Sigmoid colon (tissue), 7 donors: ENCODE measurements at places on chromosomes 6 and 20. TPM values are rescaled to one million over a fixed set of nuclear protein-coding genes. Genes with fewer than 3 reads are reported as not detected.

- peak within 1 kb of the TSS; percentile 73 for H3K27ac ChIP-seq
- H3K4me1 ChIP-seq, result peaks cover 11% of the 10 kb centered on the region
- no peaks in the 10 kb centered on the region for H3K27me3 ChIP-seq
- H3K4me3 ChIP-seq, result peak within 1 kb of the TSS; percentile 66
- H3K36me3 ChIP-seq, result no peaks in the 10 kb centered on the region
- peak; percentile 86 for DNase-seq
Observed at GRCh38 chr6:5084781-5085647, at the start of gene PPP1R3G. Gene PPP1R3G (plus strand): TSS chr6:5085341. CDS start chr6:5085486, 145 bp downstream.

GRCh38 chr6:31186052-31186734 is 15.7 kb upstream of the POU5F1 start:
- H3K4me3 ChIP-seq, result no peak overlapping the region
- no peaks in the 10 kb centered on the region for H3K27me3 ChIP-seq
- H3K4me1 ChIP-seq, result no peaks in the 10 kb centered on the region
- DNase-seq, result peak; percentile 79
- peak overlapping the region; percentile 72 for H3K27ac ChIP-seq

DNA sequence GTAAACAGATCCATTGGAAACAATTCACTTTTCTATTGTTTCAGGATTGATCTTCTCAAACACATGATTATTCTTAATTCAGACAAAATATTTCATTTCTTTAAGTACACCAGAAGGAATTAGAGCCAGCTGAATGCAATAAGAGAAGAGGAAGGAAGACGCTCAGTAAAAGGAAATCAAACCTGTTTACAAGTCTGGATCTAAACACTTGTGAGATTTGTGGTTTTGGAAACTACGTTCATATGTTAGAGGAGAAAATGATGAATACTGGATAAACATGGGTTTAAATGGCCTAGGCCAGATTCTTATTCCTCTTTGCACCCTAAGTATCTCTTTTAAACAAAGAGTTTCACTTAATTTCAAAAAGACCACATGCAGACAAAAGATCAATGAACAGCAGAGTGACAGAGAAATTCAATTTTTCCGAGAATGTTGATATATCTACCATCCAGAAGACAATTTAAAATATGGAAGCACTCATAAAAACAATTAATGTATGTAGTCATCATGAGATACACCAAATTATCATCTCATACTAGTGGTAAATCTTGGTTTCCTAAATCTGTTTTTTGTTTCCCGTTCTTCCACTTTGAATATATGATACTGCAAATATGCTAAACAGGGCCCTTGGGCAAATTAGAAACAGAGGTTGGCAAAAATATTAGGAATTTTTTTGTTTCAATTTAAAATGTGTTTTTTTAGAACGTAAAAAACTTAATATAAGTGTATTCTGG is 703.5 kb upstream of the CITED2 start:
- no peak overlapping the region for H3K4me3 ChIP-seq
- peak overlapping the region; percentile 37 for H3K27ac ChIP-seq
- no peak for DNase-seq
- no peaks in the 10 kb centered on the region for H3K36me3 ChIP-seq
- no peaks in the 10 kb centered on the region for H3K27me3 ChIP-seq

DNA sequence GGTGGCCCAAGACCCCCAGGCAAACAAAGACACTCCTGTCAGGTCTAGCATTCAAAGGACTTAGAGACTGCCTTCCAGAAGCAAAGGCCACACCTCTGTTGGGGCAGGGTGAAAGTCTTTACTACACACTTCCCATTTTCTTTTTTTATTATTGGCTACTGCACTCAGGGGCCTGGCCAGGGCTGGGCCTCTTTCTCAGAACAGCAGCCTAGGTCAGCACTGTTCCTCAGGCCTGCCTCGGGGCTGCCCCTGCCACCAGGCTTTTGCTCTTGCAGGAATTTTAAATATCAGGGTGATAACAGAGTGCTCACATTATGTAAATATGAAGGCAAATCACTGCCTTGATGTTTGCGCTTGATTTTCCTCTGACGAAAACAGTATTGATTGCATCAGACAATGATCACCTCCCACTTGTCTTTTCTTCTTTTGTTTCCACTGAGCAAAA is 18.5 kb downstream of the GSTA4 start:
- H3K4me1 ChIP-seq, result no peaks in the 10 kb centered on the region
- peaks cover 15% of the 10 kb centered on the region for H3K36me3 ChIP-seq
- H3K27ac ChIP-seq, result no peak overlapping the region
- no peak for DNase-seq

GRCh38 chr20:19890445-19891051 is 126.6 kb upstream of the NAA20 start:
- no peaks in the 10 kb centered on the region for H3K36me3 ChIP-seq
- H3K4me1 ChIP-seq, result peaks cover 48% of the 10 kb centered on the region

DNA sequence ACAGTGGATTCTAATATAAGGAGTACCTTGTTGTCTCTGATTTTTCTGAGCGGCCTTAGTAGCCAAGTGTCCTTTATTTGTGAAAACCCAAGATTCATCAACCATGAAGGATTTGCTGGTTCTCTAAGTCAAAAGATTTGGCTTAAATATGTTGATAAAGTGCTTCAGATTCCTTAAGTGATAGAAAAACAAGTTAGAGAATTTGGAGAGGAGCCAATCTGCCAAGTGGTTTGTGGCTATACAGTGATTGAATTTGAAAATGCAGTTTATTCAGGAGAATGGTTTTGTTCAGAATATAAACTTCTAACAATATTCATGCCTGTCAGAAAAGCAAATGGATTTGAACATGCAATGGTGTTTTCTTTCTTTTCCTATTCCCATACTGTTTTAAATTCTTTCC is 54.8 kb downstream of the CAP2 start:
- no peak overlapping the region for H3K4me3 ChIP-seq
- H3K27ac ChIP-seq, result no peak overlapping the region

GRCh38 chr6:7257521-7258230 is 55.3 kb downstream of the SSR1 start:
- H3K4me1 ChIP-seq, result no peaks in the 10 kb centered on the region
- H3K27me3 ChIP-seq, result no peaks in the 10 kb centered on the region
- H3K27ac ChIP-seq, result no peak overlapping the region
- no peak overlapping the region for H3K4me3 ChIP-seq
- peak; percentile 43 for DNase-seq

DNA sequence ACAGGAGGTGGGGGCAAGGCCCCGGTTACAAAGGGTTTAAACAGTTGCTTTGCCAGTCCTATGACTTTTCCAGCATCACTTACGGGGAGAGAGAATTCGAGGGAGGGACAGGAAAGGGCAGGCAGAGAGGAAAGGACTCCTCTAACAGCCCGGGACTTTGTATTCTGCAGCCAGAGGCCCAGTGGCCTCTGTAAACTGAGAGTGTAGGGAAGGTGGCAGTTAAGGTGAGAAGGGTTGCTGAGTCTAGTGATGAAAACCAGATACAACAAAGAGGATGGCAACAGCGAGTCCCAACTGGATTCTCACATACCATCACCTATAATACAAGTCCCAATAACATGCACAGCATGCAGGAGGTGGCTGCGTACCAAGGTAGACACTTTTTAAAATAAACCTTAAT is 13.5 kb downstream of the PLAGL2 start:
- peaks cover 42% of the 10 kb centered on the region for H3K36me3 ChIP-seq
- DNase-seq, result peak; percentile 10
- no peaks in the 10 kb centered on the region for H3K27me3 ChIP-seq

- H3K4me1 ChIP-seq, result no peaks in the 10 kb centered on the region
- no peaks in the 10 kb centered on the region for H3K36me3 ChIP-seq
- no peak overlapping the region for H3K4me3 ChIP-seq
- no peak for DNase-seq
- no peak overlapping the region for H3K27ac ChIP-seq
Observed at GRCh38 chr6:165766457-165766856, 103.4 kb upstream of the PDE10A start.

DNA sequence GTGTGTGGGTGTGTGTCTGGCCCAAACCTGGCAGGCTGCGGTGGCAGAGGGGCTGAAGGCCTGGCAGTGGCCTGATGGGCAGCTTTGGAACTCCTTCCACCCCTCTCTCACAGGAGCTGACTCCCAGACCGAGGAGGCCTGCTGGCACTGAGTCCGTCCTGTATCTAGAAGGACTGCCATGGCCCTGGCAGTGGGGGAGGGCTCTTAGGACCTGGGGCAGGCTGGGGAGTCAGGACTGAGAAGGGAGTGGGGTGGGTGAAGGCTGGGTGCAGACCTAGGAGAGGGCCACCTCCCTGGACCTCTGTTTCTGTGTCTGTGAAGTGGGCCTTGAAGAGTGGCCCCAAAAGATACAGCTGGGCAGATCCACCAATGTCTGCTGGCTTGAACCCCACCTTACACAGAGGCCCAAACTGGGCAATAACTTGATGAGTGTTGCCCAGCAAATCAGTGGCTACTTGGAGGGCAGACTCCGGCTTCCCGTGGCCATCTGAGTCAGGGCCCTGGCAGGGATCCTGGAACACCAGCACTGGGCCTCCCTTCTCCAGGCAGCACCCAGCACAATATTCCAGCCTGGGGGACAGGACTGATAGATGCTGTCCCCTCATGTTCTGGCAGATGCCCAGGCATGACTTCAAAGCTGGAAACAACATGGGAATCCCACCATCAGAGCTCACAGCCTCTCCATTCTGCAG is 46.7 kb upstream of the BLCAP start:
- H3K4me3 ChIP-seq, result no peak overlapping the region
- no peaks in the 10 kb centered on the region for H3K4me1 ChIP-seq
- H3K36me3 ChIP-seq, result no peaks in the 10 kb centered on the region
- peak; percentile 50 for DNase-seq
- peaks cover 31% of the 10 kb centered on the region for H3K27me3 ChIP-seq

DNA sequence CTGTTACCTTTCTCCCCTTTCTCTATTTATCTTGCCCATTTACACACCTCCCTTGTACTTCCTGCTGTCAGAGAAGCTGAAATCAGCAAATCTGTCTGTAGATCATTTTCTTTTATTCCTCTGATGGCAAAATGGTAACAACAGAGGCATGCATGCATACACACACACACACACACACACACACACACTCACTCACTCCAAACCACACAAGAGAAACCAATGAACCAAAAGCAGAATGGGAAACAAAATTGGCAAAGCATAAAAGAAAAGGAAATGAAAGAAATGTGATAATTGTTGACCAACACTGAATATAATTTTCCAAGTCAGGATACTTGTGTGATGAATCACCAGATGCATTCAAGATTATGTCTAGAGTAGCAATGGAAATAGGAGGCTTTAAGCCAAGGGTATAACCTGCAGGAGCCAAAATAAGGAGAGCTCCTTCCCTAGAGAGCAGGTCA is 172.4 kb downstream of the PLCB4 start:
- H3K4me3 ChIP-seq, result no peak overlapping the region
- H3K27me3 ChIP-seq, result no peaks in the 10 kb centered on the region
- no peaks in the 10 kb centered on the region for H3K36me3 ChIP-seq
- no peak for DNase-seq

- no peak for DNase-seq
- H3K4me3 ChIP-seq, result no peak overlapping the region
- no peaks in the 10 kb centered on the region for H3K27me3 ChIP-seq
- H3K27ac ChIP-seq, result peak overlapping the region; percentile 18
- H3K36me3 ChIP-seq, result no peaks in the 10 kb centered on the region
Observed at GRCh38 chr20:41044409-41045062, 15.9 kb downstream of the TOP1 start.

GRCh38 chr20:3109350-3110302 is 25.1 kb upstream of the AVP start:
- no peak overlapping the region for H3K27ac ChIP-seq
- peaks cover 17% of the 10 kb centered on the region for H3K36me3 ChIP-seq
- DNase-seq, result no peak
- no peaks in the 10 kb centered on the region for H3K4me1 ChIP-seq

DNA sequence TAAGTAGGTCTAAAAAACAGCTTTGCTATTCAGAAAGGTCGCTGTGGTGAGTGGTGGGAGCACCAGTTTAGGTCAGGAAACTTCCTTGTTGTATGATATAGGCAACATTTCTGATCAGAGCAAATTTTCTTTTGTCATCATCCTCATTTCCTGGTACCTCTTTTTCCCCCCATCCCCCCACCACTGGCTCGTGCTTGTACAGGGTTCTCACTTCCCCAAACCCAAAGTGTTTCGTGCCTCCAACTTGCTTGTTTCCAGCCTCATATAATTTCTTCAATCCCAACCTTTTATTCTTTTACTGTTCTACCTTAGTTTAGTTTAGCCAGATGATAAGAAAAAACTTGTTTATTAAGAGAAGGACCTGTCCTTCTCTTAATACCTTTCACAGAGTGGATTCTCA is 209.4 kb upstream of the JAG1 start:
- H3K4me1 ChIP-seq, result no peaks in the 10 kb centered on the region
- H3K27ac ChIP-seq, result no peak overlapping the region
- no peak overlapping the region for H3K4me3 ChIP-seq
- H3K27me3 ChIP-seq, result no peaks in the 10 kb centered on the region
- no peaks in the 10 kb centered on the region for H3K36me3 ChIP-seq

DNA sequence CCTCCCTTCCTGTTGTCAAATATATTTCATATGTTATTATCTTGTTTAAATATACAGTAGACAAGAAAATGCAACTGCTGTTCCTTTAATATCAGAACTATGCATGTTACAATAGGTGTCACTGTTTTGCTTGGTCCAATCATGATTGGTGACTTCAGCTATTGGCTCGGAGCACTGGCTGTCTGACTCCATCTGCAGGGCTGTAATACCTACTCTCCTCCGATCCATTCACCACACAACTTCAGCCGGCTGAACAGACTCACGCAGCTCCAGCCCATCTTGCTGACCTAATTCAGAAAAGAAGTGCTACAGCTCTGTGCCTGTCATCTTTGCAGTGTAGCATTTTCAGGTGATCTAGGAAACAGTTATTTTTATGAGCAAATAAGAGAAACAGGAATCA is at the start of gene BTBD3:
Gene BTBD3 (plus strand): TSS at position 231 of the 400 bp plus-strand sequence. CDS start 383 bp downstream, outside the sequence.
- peaks cover 6% of the 10 kb centered on the region for H3K4me1 ChIP-seq
- peak within 1 kb of the TSS; percentile 44 for H3K27ac ChIP-seq
- peak within 1 kb of the TSS; percentile 20 for H3K4me3 ChIP-seq
- peak; percentile 80 for DNase-seq
- H3K27me3 ChIP-seq, result no peaks in the 10 kb centered on the region
- H3K36me3 ChIP-seq, result no peaks in the 10 kb centered on the region

- no peaks in the 10 kb centered on the region for H3K36me3 ChIP-seq
- no peaks in the 10 kb centered on the region for H3K27me3 ChIP-seq
- peak overlapping the region; percentile 40 for H3K27ac ChIP-seq
- DNase-seq, result peak; percentile 27
- peaks cover 23% of the 10 kb centered on the region for H3K4me1 ChIP-seq
Observed at GRCh38 chr6:3376064-3376463, 80.8 kb downstream of the SLC22A23 start.

Gene ITPR3
- polyA plus RNA-seq, result 20.6 TPM

Gene MYB
- polyA plus RNA-seq, result 27.8 TPM

Gene LKAAEAR1
- not detected for polyA plus RNA-seq

Gene IMPG1
- not detected for polyA plus RNA-seq
